ENCODE measurements at places on chromosomes 12 and 14. TPM values are rescaled to one million over a fixed set of nuclear protein-coding genes. Genes with fewer than 3 reads are reported as not detected.
A peak's percentile ranks its signal among the peaks of the same experiment; 100 is the strongest.

The PROX2 gene
- not detected for total RNA-seq

- no peak for DNase-seq
These were observed 119.5 kb downstream of the TTC7B start for GRCh38 chr14:90696720-90697119.

DNA sequence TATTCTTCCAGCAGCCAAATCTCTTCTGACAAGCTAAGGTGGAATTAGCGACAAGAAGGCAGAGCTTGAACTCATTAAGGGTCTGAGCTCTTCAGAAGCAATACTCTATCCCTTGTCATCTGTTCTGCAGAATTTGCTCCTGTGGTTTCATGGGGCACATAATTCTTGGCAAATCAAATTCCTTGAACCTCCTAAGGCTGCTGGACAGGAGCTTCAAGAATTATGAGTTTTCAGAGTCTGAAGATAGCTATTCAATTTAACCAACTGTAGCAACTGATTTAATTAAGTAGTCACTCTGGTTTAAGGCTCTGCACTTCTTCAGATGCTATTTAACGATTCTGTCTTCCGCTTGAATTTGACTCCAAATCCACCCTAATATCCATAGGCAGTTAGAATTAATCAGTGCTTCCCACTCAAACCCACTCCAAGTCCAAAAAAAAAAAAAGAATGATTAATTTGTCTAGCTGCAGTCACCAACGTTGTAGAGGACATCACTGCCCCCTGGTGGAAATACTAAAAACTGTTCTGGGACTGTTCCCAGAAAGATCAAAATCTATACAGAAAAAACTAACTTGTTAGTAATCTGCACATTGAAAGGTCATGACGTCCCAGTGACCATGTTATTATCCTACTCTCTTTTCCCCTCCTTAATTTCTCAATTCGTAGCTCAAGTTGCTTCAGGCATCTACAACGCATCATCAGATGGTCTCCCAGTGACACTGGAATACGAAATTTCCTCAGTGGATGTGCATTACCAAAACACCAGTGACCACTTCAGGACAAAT, 169.9 kb downstream of the KIF21A start:
- DNase-seq, result peak; percentile 66

DNA sequence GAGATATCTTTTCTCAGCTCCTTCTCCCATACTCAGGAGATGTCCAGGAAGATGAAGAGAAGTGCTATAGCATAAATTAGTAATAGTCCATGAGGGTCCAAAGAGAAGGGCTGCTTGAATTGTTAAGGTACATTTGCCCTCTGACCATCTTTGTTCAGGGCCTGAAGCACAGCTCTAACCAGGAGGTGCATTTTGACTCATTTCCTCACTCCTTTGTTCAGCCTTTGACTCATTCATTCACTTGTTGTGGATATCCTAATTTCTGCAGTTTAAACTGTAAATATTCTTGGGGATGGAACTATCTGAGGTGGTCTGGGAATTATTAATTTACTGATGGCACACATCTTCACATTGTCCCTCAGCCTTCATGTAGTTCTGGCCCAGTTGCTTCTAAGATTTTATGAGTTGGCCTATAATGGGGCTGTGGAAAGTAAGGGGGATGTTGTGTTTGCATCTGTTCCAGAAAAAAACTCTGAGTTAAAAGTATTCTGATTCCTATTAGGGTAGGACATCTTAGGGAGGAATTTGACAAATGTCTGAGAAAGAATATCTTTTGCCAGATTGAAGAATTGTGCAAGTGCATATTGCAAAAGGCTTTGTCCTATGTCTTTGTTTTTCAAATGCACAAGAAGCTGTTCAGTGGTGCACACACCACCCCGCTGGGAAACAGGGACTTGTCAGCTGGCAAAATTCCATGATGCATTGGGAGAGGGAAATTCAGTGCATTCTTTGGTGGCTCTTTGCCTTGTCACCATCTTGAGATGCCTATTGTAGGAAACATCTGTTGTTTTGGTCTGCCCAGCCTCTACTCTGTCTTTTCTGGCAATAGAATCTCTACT, 22.1 kb downstream of the SMOC1 start:
- peak; percentile 49 for DNase-seq

DNA sequence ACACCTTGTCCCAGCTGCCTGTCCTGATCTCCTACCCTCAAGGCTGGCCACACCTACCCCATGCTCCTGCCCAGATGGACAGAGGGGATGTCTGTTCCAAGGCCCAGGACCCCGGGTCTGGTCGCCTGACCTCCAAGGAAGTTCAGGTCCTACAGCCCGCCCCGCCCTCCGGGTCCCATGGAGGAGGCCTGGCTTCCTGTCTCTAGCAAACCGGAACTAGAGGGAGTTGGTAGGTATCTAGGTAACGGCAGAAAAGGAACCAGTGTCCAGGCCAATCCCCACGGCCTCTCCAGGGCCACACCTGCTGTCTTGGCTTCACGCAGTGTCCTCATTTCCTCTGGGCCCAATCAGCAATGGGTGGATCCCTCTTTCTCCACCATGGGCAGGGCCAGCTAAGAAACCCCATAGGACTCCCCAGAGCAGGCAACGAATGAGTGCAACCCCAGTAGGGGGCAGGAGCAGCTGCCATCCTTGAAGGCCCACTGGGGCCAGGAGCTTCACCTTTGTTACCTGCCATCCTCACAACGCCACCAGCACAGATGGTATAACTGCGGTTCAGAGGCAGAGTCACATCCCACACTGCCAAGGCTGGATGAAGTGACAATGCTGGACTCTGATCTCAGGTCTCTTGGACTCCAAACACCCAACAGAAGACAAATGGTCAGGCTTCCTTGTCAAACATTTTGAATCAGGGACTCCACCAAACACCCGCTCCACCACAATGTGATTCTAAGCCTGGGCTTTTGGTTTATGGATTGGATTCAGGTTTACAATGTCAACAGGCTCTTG, 25.1 kb upstream of the RPLP0 start:
- DNase-seq, result no peak

Data from GM23248 (cell line).